H7 (cell line): ENCODE measurements at places on chromosomes 1 and 21. TPM values are rescaled to one million over a fixed set of nuclear protein-coding genes. Genes with fewer than 3 reads are reported as not detected.

- DNase-seq, result peak; percentile 86
Measured at GRCh38 chr1:109640285-109640865, 15.5 kb upstream of the GSTM4 start.

DNA sequence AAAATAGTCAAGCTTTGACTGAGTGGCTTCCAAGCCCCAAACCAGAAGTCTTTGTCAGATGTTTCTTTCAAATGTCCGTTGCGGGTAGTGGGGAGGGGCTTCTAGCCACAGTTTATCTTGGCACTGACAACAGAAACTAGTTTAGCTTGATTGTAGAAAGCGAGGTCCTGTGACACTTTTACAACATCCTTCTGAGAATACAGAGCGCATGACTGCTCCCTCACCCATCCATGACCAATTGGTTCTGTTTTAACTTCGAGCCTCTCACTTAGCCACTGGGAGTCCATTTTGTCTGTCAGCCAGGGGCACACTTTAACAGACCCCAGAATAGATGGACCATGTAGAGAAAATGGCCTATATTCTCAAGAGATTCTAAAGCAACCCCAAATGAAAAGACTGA, 199.2 kb upstream of the ST6GALNAC5 start:
- DNase-seq, result no peak

DNA sequence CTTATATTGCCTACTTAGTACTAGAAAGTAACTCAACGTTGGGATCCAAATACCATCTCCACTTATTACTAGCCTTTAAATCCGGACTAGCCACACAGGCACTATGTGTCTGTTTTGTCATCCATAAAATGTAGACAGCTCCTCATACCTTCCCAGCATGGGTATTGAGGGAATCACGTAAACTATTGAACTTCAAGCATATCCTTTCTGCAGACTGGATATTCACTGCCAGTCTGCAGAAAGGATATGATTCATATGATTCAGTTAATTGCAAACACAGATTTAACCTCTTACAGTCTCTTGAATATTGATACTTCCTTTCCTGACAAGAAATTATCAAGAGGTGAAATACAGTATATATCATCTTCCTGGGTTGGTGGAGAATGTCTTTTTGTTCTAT, 186.0 kb downstream of the LEPR start:
- no peak for DNase-seq

- no peak for DNase-seq
Measured at GRCh38 chr1:119906927-119907652, 10.8 kb upstream of the ADAM30 start.

RGSL1 gene
- total RNA-seq, result not detected in 2 replicates
